ENCODE measurements at places on chromosomes 6 and 20. TPM values are rescaled to one million over a fixed set of nuclear protein-coding genes. Genes with fewer than 3 reads are reported as not detected.

- no peak for DNase-seq
Measured at GRCh38 chr6:33319939-33320314, 2.4 kb upstream of the ZBTB22 start.

DNA sequence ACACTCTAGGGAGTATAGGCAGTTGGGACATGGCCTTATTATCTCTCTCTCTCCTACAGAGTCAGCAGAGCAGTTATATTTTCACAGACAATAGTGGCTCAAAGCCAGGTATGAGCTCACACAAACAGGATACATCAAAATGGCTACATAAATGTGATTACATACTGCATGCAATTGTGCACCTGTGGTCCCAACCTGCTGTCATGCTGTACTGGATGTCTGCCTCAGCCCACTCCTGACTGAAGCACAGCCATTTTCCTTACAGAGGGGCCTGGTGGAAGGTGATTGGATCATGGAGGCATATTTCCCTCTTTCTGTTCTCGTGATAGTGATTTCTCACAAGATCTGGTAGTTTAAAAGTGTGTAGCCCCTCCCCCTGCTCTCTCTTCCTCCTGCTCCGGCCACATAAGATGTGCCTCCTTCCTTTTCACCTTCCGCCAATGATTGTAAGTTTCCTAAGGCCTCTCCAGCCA lies 37.0 kb upstream of the SAMHD1 start:
- DNase-seq: no peak

- DNase-seq: no peak
Measured at GRCh38 chr6:57029213-57029612, 17.3 kb upstream of the KIAA1586 start.

DNA sequence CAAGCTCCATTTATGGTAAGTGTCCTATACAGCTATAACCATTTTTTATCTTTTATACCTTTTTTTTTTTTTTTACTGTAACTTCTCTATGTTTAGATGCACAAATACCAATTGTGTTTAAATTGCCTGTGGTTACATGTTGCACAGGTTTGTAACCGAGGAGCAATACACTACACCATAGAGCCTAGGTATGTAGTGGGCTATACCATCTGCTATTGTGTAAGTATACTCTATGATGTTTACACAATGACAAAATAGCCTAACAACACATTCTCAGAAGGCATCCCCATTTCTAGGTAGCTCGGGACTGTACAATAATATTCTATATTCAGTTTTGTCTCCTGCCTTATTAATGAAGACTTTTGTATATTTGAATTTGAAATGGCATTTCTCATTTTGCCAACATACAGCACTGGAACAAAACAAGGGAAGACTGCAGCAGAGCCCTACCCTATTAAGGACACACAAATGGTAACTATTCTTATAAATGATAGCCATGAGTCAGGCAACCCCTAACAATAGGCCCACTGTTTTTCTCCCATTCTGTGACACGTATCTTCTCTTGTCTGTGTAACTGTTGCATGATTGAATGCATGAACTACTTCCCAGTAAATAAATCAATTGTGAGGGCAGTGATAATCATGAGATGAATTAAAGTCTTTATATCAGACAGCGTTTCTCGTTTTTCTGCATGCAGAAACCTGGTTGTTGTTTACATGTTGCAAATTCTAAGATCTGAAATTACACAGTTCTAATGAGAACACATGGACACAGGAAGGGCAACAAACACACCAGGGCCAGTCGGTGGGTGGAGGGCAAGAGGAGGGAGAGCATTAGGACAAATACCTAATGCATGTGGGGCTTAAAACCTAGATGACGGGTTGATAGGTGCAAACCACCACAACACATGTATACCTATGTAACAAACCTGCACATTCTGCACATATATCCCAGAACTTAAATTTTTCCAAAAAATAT lies 173.9 kb downstream of the EPM2A start:
- DNase-seq: no peak

GRCh38 chr6:46220352-46221221 lies 49.8 kb upstream of the ENPP5 start:
- no peak for DNase-seq

GRCh38 chr20:57650756-57651483 lies 30.7 kb upstream of the ZBP1 start:
- DNase-seq: peak; percentile 12

GRCh38 chr6:162448294-162448693 lies 279.3 kb downstream of the PRKN start:
- no peak for DNase-seq

TTLL9 gene
- total RNA-seq: 19.1 TPM

SMOC2 gene
- total RNA-seq: 78.4 TPM

Data from testis (tissue), 5 donors.